ENCODE measurements at places on chromosomes 3 and 15. TPM values are rescaled to one million over a fixed set of nuclear protein-coding genes. Genes with fewer than 3 reads are reported as not detected.

DNA sequence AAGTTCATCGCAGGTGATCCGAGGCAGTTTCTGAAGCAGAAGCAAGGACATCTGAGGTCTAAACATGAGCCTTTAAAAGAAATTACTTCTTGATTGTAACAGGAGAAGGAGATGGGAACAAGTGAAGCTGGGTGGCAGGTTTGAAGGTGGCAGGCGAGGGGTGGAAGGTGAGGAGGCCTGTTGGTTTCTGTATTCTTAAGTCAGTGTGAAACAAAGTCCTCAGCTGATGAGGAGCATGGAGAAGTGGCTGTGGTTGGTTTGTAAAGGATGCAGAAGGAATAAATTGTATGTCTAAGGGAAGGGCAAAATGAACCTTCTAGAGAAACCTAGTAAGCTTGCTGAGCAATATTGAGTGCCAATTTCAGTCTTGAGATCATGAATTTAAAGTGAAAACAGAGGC, 298.8 kb downstream of the CHST2 start:
- DNase-seq, result no peak

DNA sequence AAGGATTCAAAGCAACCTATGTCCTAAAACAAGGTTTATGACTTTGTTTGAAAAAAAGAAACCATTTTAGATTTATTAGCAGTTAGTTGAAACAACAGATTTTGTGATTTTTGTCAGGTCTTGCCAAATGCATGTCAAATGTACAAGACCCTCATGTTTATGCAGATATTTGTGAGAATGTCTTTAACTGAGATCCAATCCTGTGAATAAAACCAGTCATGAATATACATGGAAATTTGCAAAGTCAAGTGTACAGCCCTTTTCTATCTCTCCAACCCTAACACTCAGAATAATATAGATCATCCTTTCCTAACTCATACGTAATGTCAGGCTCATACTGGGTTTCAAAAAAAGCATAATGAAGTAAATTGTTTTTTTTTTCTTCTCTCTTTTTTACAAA, 76.4 kb downstream of the DUT start:
- DNase-seq, result no peak

SUCLG2 gene
- 42.4 TPM for polyA plus RNA-seq

SEMA5B gene
- 0.03 TPM for polyA plus RNA-seq

DNA sequence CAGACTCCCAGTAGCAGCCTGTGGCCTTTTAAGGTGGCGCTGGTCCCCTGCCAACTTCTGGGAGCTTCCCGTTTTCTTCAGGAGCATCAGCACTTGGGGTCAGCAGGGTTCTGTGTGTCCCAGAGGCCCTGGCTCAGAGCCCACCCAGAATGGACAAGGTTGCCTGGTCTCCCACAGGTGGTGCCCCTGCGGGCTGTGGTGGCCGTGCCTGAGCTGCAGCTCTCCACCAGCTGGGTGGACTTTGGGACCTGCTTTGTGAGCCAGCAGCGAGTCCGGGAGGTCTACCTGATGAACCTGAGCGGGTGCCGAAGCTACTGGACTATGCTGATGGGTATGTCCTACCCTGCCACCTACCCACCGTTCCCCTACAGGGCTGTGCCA, 15.5 kb downstream of the ACAA1 start:
- DNase-seq, result no peak

All from A549 (cell line).